Heart left ventricle (tissue), 16 donors: ENCODE measurements at places on chromosomes 16 and 17. TPM values are rescaled to one million over a fixed set of nuclear protein-coding genes. Genes with fewer than 3 reads are reported as not detected.

Gene TEKT1
- not detected for total RNA-seq

GRCh38 chr17:17345294-17345597, 42.1 kb downstream of the NT5M start:
- no peak overlapping the region for H3K27ac ChIP-seq
- DNase-seq, result peak; percentile 3
- H3K4me1 ChIP-seq, result no peaks in the 10 kb centered on the region
- H3K4me3 ChIP-seq, result no peak overlapping the region

Gene CASKIN2
- total RNA-seq, result 35.0 TPM

GRCh38 chr17:16584273-16584995, 15.4 kb upstream of the ZNF287 start:
- H3K27ac ChIP-seq, result peak overlapping the region; percentile 52
- peak overlapping the region; percentile 31 for H3K4me3 ChIP-seq
- DNase-seq, result peak; percentile 92
- H3K36me3 ChIP-seq, result no peaks in the 10 kb centered on the region
- H3K27me3 ChIP-seq, result no peaks in the 10 kb centered on the region
- peaks cover 6% of the 10 kb centered on the region for H3K4me1 ChIP-seq

DNA sequence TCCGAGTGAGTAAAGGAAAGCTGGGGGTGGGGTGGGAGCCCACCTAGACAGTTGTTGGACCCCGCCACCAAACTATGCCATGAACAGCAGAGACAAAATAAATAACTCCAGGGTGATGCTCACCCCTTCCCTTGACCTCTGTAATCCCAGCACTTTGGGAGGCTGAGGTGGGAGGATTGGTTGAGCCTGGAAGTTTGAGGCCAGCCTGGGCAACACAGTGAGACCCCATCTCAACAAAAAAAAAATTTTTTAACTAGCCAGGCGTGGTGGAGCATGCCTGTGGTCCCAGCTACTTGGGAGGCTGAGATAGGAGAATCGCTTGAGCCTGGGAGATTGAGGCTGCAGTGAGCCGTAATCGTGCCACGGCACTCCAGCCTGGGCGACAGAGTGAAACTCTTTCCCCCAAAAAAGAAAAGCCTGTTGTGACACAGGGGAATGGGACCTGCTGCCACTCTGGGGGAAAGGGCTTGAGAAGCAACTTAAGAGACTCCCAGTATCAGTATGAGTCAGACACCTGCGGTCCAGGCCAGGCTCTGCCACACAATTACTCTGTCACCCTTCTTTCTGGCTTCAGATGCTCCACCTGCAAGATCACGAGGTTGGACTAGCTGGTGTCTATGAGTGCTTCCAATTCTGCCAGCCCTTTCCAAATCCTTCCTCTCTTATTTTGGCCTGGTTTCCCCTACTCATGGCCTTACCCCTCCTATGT, 5.0 kb downstream of the SGCA start:
- H3K27ac ChIP-seq, result peak overlapping the region; percentile 39
- H3K27me3 ChIP-seq, result no peaks in the 10 kb centered on the region
- DNase-seq, result peak; percentile 29
- H3K36me3 ChIP-seq, result peaks cover 9% of the 10 kb centered on the region

DNA sequence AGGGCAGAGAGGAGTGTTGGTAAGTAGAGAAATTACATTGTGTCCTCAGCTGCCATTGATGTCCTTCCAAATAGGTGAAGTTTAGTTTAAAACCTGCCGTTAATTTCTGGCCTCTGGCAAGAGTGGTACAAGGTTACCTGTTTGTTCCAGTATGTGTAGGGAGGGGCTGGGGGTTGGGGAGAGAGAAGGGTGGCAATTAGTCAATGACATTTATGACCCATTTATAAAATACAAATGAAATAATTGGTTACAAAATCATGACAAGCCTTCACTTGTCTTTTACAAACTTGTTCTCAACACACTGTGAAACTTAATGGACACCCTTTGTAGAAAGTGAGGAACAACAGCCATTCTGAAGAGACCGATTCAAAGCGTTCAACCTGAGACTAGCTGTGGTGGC, 281.0 kb downstream of the FTO start:
- H3K36me3 ChIP-seq, result no peaks in the 10 kb centered on the region
- no peaks in the 10 kb centered on the region for H3K27me3 ChIP-seq
- peaks cover 7% of the 10 kb centered on the region for H3K4me1 ChIP-seq
- no peak overlapping the region for H3K27ac ChIP-seq
- DNase-seq, result no peak

Gene METRNL
- 121 TPM for total RNA-seq

Gene RGS9
- total RNA-seq, result 5.1 TPM
